Small intestine (tissue), 16 donors: ENCODE measurements at places on chromosomes 12 and 14. TPM values are rescaled to one million over a fixed set of nuclear protein-coding genes. Genes with fewer than 3 reads are reported as not detected.

GRCh38 chr14:97594306-97594705 is 797.1 kb downstream of the VRK1 start:
- no peak overlapping the region for H3K4me3 ChIP-seq
- no peak overlapping the region for H3K27ac ChIP-seq
- H3K36me3 ChIP-seq: no peaks in the 10 kb centered on the region
- no peak for DNase-seq
- no peaks in the 10 kb centered on the region for H3K4me1 ChIP-seq

DNA sequence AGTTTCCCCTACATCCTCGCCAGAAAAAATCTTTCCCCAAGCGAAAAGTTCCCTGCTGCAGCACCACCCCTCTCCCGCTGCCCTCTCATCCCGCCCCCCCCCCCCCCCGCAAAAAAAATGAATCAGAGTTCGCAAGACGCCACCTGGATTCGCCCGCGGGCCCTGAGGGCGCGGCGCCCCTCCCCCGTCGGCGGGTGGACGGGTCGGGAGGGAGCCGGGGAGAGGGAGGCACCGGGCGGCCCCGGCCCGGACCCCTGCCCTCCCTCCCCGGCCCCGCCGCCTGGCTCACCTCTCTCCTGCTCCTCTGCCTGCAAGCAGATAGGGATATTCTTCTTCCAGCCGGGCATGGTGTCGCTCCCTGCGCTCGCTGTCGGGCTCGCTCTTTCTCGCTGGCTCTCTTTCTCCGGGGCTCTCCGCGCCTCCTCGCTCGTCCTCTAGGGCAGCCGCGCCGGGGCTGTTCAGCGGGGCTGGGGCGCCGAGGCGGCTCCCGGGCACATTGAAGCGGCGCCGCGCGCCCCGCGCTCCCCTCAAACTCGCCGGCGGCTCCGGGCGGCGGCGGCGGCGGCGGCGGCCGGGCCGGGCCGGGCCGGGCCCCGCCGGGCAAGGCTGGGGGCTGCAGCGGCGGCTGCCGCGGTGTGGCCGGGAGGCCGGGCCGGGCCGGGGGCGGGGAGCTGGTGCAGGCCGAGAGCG is 200.3 kb upstream of the CAND1 start:
- H3K4me3 ChIP-seq: peak overlapping the region; percentile 92
- no peaks in the 10 kb centered on the region for H3K4me1 ChIP-seq
- peak; percentile 75 for DNase-seq
- peak overlapping the region; percentile 55 for H3K27ac ChIP-seq

- H3K36me3 ChIP-seq: peaks cover 34% of the 10 kb centered on the region
- no peak overlapping the region for H3K4me3 ChIP-seq
- no peaks in the 10 kb centered on the region for H3K27me3 ChIP-seq
These were observed 59.7 kb downstream of the LGMN start for GRCh38 chr14:92688434-92689375.

DNA sequence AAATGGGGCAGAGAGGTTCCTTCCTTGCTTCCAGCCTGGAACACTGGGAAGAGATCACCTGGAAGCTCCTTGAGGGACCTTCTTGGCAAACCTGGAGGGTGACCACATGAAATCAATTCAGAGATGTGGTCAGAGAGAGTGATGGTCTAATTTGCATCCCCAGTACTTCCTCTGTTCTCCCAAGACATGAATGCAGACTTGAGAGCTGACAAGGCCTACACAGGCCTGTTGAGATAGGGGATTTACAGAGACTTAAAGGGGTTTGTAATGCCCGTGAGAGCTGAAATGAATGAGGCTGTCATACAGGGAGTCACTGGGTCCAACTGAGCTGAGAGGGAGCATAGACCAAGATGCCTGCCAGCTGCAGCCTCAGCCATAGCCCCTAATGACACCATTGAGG is 45.1 kb downstream of the TMX1 start:
- H3K4me3 ChIP-seq: no peak overlapping the region
- no peaks in the 10 kb centered on the region for H3K27me3 ChIP-seq
- no peak overlapping the region for H3K27ac ChIP-seq
- H3K4me1 ChIP-seq: no peaks in the 10 kb centered on the region

DNA sequence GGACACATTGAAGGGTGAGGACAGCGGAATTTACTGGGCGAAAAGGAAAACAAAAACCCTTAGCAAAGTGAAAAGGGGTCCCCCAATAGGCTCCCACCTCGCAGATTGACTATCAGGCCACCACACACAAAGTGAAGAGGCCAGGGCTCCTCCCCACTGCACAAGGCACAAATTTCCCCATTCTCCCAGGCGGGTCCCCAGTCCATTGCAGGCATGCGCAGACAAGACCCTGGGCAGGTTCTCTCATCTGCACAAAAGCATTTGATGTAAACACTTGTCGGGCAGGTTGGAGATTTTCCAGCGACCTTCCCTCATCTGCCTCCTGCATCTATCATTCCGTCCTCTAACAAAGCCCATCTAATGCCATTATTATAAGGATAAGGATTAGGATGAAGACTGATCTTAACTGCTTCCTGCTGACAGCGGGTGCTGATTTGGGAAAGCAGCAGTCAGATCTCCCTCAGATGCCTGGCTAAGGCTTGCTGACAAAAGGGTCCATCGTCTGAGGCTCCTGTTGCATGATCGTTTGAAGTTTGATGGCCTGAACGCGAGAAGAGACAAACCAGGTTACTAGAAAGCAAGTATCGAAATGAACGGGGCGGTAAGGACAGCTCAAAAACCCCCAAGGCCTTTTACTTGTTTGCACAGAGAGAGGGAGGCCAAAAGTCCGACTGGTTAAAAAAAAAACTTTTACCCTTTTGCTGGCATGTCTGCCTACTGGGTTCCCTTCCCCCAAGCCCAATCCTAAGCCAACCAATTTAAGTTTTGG is 14.4 kb downstream of the ASCL4 start:
- no peak overlapping the region for H3K27ac ChIP-seq
- DNase-seq: no peak
- peaks cover 2% of the 10 kb centered on the region for H3K27me3 ChIP-seq
- H3K4me3 ChIP-seq: no peak overlapping the region
- no peaks in the 10 kb centered on the region for H3K4me1 ChIP-seq

- DNase-seq: no peak
- H3K27ac ChIP-seq: no peak overlapping the region
- H3K27me3 ChIP-seq: no peaks in the 10 kb centered on the region
- no peak overlapping the region for H3K4me3 ChIP-seq
- H3K4me1 ChIP-seq: no peaks in the 10 kb centered on the region
These were observed 4.3 kb upstream of the TPI1 start for GRCh38 chr12:6863033-6863432.

- no peaks in the 10 kb centered on the region for H3K4me1 ChIP-seq
- H3K27ac ChIP-seq: peak overlapping the region; percentile 74
- H3K4me3 ChIP-seq: no peak overlapping the region
- no peaks in the 10 kb centered on the region for H3K27me3 ChIP-seq
- DNase-seq: peak; percentile 78
These were observed 358.8 kb downstream of the GLT1D1 start for GRCh38 chr12:129211862-129212630.

DNA sequence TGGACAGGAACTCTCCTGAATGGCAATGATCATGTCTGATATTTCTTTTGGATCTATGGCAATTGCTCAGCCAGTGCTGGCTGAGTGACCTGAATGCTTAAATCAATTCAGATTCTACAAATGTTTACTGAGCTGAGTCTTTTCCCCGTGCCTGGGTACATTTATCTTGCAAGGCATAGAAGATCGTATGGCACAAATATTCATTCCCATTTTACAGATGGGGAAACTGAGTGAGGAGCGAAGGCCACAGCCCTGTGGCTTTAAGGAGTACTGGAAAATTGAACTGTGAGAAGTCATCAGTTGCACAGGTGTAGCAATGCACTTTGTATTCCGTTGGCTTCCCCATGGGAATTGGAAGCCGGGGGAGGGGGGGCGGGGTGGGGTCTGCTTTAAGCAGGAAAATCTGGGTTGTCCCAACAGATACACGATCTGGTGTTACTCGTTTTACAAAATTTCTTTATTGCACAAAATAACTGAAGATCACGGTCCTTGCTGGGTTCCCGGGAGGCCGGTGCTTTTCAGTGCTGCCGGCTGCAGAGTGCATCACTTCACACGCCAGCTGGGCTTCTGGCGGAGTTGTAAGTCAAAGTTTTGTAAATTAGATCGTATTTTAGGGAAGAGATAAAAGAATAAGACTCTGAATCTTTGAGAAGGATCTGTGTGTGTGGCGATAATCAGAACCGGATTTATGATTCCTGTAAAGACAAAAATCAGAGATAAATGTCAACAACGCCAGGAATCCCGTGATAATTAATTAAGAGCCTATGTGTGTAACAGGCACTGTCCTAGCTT is 75.0 kb upstream of the MAP1LC3B2 start:
- H3K27ac ChIP-seq: no peak overlapping the region
- H3K27me3 ChIP-seq: peaks cover 3% of the 10 kb centered on the region
- no peaks in the 10 kb centered on the region for H3K36me3 ChIP-seq
- no peak for DNase-seq
- no peaks in the 10 kb centered on the region for H3K4me1 ChIP-seq
- H3K4me3 ChIP-seq: no peak overlapping the region

DNA sequence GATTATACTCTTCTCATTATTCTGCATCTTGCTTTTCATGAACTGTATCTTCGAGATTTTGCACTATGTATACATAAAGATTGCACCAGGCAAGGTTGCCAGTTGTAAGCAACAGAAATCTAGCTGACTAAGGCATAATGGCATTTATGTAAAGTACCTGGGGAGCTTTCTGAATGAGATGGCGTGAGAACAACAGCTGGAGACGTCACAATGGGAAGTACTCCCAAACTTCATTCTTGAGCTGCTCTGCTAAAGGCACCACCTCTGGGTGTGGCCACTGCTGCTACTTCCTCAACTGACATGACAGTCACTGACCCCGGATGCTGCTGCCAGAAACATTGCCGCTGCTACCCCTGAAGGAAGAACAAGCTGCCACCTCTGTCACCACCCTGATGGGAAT is 220.7 kb downstream of the NOVA1 start:
- no peaks in the 10 kb centered on the region for H3K27me3 ChIP-seq
- no peaks in the 10 kb centered on the region for H3K36me3 ChIP-seq
- H3K4me1 ChIP-seq: peaks cover 23% of the 10 kb centered on the region
- DNase-seq: no peak

GRCh38 chr12:58176296-58176869 is 235.0 kb downstream of the ATP23 start:
- H3K27me3 ChIP-seq: no peaks in the 10 kb centered on the region
- no peaks in the 10 kb centered on the region for H3K36me3 ChIP-seq
- H3K4me1 ChIP-seq: no peaks in the 10 kb centered on the region
- no peak overlapping the region for H3K4me3 ChIP-seq
- peak; percentile 43 for DNase-seq

GRCh38 chr14:80906946-80907345 is 34.6 kb downstream of the CEP128 start:
- H3K27me3 ChIP-seq: no peaks in the 10 kb centered on the region
- no peak for DNase-seq
- H3K27ac ChIP-seq: no peak overlapping the region
- H3K4me3 ChIP-seq: no peak overlapping the region
- H3K4me1 ChIP-seq: no peaks in the 10 kb centered on the region

DNA sequence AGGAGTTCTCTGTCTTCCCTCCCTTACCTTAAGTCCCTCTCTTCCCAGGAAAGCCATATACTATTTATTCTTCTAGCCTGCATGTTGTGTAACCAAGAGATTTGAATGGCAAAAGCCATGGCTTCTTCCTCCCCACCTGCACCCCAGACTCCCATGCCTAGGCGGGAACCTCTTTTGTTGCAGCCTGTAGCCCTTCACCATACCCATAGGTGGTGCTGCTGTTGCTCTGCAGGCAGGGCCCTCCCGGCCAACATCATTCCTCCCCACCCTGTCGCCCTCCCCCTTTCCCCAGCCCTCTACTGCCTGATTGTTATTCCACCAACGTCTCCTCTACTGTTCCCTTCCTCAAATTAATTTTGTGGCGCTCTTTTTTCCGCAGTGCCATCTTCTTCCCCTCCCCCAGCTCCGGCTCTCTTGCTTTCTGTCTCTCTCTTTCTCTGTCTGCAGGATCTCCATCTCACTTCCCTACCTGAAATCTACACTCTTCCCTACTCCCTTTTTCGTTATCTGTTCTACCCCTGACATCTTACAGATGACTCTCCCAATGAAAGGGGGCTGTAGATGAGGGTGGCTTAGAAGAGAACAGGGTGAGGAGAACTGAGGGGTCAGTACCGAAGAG is 13.8 kb downstream of the NGDN start:
- peak; percentile 11 for DNase-seq
- no peaks in the 10 kb centered on the region for H3K27me3 ChIP-seq
- no peak overlapping the region for H3K4me3 ChIP-seq
- no peak overlapping the region for H3K27ac ChIP-seq
- no peaks in the 10 kb centered on the region for H3K36me3 ChIP-seq
- H3K4me1 ChIP-seq: no peaks in the 10 kb centered on the region

DNA sequence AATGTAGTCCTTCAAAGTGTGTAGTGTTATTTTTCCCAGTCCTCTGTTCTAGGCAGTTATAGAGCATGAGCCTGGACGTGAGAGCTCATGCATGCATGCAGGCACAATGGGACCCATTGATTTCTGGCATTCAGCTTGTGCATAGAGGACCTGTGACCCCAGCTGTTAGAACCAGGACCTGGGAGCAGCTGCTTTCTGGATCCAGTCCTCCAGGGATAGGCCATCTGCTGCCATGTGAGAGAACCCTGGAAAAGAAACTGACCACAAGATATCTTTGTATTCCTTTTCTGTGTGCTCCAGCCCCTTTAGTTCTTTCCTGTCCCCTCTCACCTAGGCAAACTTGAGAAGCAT is 76.9 kb downstream of the SUSD6 start:
- no peak overlapping the region for H3K27ac ChIP-seq
- peaks cover 25% of the 10 kb centered on the region for H3K4me1 ChIP-seq
- H3K4me3 ChIP-seq: no peak overlapping the region

DNA sequence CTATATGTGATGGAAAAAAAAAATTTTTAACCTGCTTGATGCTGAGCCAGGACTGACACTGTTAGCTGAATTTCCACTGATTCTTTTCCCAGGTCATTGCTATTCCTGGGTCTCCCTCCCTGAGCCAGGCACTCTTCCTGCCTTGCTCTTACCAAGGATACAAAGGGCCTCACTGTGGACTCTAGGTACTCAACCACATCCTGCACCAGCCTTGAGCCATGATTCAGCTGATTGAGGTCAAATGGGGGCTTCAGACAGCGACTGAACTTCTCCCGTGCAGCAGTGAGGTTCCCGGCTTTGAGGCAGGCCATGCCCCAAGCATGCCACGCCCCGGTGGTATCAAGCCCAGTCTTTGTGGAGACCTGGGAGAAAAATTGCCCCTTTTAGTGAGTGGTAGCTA is 54.3 kb downstream of the ZFYVE26 start:
- H3K27me3 ChIP-seq: no peaks in the 10 kb centered on the region
- no peak overlapping the region for H3K27ac ChIP-seq
- DNase-seq: no peak
- peaks cover 44% of the 10 kb centered on the region for H3K36me3 ChIP-seq
- H3K4me3 ChIP-seq: no peak overlapping the region
- no peaks in the 10 kb centered on the region for H3K4me1 ChIP-seq

FOXA1 gene
- polyA plus RNA-seq: 10.9 TPM

IL31 gene
- not detected for polyA plus RNA-seq

NEUROD4 gene
- polyA plus RNA-seq: not detected

PRDM4 gene
- 14.5 TPM for polyA plus RNA-seq

NUAK1 gene
- polyA plus RNA-seq: 0.67 TPM

MYBPC1 gene
- 6.4 TPM for polyA plus RNA-seq

SLC5A8 gene
- 0.16 TPM for polyA plus RNA-seq

PLEKHD1 gene
- polyA plus RNA-seq: not detected
